ENCODE measurements at places on chromosomes 13 and 19.

DNA sequence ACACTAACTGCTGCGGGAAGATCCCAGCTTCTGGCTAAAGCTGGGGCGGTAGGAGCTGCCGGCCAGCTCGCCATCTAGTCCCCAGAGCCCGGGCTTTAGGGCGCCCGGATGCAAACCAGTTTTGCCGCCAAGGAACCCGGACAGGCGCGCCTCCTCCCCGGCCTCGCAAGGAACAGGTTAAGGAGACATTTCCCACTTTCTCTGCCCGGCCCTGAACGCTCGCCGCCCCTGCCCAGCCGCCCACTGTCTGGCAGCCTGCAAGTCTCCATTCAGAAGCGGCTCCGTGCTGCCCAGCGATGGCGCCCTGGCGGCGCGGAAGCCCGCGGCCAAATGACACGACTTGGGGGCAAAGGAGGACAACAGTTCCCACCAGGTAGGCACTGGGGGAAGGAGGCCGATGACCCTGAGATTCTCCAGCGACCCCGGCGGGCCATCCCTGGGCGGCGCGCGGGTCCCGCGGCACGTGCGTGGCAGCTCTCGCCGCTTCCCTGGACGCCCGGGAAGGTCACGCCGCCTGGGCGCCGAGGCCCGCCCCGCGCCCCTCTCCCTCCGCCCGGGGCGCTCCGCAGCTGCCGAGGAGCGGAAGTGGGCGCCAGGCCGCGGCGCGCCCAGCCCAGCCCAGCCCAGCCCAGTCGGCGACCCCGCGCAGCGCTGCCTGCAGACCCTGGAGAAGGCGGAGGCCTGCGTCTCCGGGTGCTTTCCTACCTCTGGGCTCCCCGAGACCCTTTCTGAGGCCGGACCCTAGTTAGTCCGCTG lies 42.2 kb upstream of the HNRNPA1L2 start:
- DNase-seq = no peak

DNA sequence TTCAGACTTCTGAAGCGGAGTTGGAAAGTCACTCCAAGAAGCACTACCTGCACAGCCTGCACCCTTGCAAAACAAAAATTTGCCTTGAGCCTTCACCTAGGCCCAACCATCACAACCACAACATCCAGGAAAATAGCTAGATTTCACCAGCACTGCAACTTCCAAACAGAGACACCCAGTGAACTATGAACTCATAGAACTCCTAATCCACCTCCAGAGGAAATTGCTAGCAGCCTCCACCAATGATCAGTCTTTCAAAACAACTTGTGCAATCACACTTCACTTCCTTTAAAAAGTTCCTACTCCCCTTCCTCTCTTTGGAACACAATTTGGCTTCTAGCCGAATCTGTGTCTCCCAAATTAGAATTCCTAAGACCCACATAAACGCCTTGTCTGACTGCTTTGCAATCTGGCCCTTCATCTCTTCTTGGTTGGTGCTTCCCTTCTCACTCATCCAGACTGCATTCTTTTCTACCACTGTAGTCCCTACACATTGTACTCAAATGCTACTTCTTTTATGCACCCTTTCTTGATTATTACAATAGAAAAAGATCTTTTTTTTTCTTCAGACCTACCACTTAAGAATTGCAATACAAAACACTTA lies 489.2 kb upstream of the ARGLU1 start:
- no peak for DNase-seq

GRCh38 chr19:56838909-56839651 lies 1.4 kb downstream of the PEG3 start:
- DNase-seq = no peak

- no peak for DNase-seq
Measured at GRCh38 chr13:73106513-73107178, 47.8 kb downstream of the KLF5 start.
